ENCODE measurements at places on chromosomes 1 and 21.

DNA sequence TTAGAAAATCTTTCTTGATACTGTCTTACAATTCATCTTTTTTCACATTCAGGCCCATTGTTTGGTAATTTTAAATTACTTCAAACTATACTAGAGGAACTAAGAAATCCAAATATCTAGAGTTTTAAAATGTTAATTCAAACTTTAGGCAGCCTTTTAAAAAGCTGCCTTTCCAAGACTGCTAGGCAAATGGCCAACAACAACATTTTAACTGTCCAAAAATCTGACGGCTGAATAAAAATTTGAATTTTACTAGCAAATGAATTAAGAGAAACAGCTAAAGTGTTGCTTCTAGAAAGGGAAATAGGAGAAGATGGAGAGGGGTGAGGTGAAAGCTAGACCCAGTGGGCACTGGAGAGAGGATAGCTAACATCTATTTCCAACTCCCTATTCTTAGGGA is 17.2 kb downstream of the DPYD start:
- no peak for DNase-seq

- DNase-seq = no peak
Measured at GRCh38 chr1:247121382-247121781, 17.2 kb upstream of the ZNF669 start.

GRCh38 chr1:212437179-212437798 is 4.6 kb downstream of the NENF start:
- no peak for DNase-seq

DNA sequence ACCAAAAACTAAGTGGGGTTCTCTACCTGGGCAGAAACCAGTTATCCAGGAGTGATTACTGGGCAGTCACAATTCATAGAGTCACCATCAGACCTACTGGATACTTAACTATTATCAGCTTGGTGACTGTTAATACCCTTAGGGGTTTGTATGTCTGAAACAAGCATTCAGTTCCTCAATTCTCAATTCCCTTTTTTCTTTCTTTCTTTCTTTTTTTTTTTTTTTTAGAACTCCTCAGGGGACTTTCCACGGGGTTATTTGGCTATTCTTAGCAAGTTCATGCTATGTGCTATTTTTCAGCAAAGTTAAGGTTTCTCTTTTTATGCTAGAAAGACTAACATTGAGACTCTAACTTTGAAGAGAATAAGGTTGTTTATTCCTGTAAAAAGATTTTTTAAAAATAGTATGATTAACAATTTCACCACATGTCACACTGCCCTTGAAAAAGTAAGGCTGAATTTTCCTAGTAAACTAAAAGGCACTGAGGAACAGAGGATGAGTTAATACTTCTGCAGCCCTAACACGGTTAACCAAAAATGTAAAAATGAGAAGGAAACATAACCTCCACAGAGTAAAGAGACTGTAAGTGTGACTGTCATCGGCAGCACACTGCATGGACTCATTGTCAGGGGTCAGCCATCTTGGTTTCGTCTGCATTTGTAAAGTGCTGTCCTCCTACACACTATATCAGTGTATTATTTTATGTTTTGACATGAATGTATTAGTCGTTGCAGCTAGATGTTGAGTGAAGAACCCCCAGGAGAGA is 310.2 kb downstream of the NTNG1 start:
- DNase-seq = no peak

GRCh38 chr1:90220941-90221693 is 226.2 kb downstream of the ZNF326 start:
- no peak for DNase-seq

GRCh38 chr1:60547821-60548220 is 474.3 kb upstream of the C1orf87 start:
- DNase-seq = no peak

DNA sequence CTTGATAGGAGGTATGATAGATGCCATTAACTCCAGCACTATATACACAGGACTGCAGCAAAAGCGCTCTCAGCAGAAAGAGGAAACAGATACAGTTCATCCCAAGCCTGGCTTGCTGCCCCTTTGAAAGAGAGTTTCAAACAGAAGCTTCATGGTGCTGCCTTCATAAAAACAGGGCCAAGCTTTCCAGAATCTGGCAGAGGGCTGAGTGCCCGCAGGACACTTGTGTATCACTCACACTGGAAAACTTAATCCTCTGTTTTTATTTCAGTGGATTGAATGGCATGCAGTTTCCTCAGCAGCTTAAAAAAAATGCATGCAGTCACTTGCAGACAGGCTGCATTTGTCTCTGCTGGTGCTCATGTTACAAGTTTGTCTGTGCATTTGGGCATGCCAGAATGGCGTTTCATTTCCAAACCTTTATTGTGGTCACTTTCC is 40.4 kb downstream of the KCNJ15 start:
- peak; percentile 88 for DNase-seq

DNA sequence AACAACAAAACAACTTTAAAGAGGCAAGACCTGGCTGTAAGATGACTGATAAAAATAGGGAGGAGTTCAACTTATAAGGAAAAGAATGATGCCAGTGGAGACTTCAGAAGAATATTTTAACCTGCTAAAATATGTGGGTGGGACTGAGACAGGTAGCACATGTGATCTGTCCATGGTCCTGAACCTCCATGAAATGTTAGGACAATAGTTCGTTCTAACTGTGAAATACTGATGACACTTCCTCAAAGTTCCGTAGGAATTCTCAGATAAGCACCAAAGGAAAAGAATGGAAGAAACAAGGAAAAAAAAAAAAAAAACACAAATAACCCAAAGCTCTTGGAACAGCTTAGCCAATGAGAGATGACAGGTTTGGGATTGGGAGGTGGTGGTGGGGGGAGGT is 44.7 kb downstream of the CDC42BPA start:
- no peak for DNase-seq

- DNase-seq = no peak
Measured at GRCh38 chr1:243738020-243738419, 112.0 kb downstream of the AKT3 start.

- DNase-seq = peak; percentile 77
Measured at GRCh38 chr1:215517441-215517891, 49.6 kb upstream of the KCTD3 start.

DNA sequence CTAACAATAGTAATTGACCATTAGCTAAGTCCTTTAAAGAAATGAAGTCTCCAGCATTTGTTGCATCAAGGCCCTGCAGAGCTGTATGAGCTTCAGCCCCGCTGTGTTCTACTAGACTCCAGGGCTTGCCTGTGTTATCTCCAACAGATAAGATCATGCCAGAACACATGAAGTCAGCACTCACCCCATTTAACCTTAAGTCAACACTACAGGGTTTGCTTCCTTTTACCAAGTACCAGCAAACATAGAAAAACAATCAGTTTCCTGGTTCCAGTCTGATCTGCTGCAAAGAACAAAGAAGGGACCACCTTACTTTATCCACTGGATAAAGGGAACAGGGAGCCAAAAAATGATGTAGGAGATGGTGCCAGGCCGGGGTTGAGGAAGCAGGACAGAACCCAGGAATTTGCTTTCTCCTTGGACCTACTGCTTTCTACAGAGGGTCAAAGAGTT is 41.3 kb upstream of the ENAH start:
- DNase-seq = no peak
